ENCODE measurements at places on chromosomes 13 and 19.

DNA sequence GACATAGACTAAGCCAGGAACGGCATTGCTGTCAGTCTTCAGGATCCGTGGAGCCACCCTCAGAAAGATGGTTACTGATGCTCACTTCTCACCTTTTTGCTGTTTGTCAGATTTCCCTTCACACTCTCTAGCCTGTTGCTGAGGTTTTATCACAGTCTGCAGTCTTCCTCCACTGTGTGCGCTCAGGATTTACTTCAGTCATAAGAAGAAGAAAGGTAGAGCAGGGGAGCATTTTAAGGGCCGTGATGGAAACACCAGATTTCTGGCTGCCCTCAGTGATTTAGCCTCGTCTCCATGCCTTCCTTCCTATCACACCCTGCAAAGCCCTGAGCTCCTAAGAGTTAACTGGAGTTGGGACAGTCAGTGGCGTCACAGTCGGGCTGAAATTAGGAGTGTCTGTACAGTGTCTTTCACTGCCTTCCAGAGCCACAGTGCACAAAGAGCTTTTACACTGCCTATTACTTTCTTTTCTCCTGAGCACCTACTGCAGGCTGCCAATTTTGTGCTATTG is 60.0 kb upstream of the GPR183 start:
- DNase-seq, result no peak

GRCh38 chr13:48750588-48751383 is 97.1 kb downstream of the CYSLTR2 start:
- DNase-seq, result no peak

DNA sequence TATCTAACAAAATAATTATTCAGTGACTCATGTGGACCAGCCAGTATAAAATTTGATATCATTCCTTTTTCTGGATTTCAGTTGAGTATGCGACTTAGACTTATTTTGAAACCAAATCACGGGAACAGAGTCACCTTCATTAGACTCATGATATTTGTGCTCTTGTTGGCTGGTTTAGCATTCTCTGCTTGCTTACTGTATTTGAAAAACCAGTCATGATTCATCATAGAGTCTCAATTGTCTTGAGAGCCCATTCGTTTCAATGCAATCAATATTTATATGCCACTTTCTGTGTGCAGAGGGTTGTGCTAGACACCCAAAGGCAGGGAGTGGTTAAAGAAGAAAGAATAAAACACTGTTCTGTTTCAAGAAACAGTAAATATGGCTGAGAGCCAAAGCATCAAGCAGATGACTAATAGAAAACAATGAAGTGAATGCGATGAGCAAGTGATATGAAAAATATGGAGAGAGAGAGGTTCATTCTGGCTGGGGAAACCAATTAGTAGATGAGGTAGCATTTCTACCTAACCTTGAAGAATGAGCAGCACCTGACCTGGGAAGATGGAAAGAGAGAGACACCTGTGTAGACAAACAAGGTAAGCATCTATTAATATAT is 99.6 kb upstream of the MBNL2 start:
- DNase-seq, result no peak

DNA sequence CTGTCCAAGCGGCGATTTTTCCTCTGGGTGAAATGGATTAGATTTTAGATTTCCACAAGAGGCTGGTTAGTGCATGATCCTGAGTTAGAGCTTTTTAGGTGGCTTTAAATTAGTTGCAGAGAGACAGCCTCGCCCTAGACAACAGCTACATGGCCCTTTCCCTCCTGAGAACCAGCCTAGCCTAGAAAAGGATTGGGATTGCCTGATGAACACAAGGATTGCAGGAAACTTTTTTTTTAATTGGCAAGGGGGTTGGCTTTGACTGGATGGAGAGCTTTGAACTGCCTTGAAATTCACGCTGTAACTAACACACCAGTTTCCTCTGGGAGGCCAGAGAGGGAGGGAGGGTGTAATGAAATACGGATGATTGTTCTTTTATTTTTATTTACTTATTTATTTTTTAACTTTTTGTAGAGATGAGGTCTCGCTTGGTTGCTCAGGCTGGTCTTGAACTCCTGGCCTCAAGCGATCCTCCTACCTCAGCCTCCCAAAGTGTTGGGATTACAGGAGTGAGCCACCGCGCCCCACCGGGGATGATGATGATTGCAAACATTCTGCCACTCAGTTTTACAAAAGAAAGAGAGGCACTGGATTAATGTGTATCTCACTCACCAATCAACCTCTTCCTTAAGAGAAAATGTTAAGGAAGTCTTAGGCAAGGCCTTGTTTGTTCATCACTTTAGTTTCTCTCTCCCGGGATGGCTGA is 1.9 kb downstream of the LDLR start:
- no peak for DNase-seq

DNA sequence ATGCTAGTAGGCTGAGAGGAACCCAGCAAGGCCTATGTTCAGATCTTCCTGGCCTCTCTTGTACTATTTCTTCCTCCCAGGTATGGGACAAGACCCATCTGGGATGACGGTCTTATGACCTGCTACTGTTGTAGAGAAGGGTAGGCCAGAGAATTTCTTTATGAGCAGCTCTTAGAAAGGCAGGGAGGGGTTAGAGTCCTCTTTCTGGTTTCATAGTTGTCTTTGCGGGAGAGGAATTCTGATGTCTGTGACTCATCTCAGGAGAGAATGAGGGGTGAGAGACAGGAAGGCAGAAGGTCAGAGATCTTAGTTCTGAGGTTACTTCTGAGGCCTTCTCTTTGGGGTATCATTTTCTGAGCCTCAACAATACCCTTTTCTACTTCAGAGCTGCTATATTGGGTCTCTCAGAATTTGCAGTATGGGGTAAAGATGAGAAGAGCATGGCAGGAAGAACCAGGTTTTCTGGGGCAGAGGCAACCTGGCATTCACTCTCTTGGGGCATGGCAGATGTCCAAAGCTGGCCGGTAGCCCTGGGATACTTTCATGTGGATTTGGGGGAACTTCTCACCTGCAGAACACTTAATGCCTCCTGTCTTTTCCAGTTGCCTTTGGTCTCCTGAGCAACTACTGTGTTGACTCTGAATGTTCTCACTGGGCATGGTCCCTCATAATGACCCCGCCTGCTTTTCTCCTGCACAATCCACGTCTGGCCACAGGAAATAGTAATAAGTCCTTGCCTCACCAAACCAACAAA is 154.4 kb downstream of the GGACT start:
- DNase-seq, result no peak

GRCh38 chr19:6060600-6061375 is 49.5 kb downstream of the RFX2 start:
- no peak for DNase-seq

GRCh38 chr13:103282571-103283450 is 216.6 kb upstream of the SLC10A2 start:
- DNase-seq, result no peak

DNA sequence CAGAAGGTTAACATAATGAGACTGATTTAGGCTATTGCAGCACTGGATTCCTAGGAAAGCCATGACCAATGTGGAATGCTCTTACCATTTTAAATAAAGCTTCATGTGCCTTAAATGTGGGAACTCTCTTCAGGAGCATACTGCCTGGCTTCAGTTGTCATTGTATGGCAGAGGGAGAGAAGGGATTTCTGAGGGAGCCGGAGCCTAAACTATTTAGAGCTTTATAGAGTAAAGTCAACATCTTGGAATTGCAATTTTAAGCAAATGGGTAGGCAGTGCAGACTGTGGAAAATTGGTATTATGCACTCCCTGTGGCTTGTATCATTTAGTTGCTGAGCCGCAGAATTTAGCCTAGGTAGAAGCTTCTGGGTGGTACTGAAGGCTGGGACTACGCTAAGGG is 2041.4 kb downstream of the PCDH9 start:
- no peak for DNase-seq

DNA sequence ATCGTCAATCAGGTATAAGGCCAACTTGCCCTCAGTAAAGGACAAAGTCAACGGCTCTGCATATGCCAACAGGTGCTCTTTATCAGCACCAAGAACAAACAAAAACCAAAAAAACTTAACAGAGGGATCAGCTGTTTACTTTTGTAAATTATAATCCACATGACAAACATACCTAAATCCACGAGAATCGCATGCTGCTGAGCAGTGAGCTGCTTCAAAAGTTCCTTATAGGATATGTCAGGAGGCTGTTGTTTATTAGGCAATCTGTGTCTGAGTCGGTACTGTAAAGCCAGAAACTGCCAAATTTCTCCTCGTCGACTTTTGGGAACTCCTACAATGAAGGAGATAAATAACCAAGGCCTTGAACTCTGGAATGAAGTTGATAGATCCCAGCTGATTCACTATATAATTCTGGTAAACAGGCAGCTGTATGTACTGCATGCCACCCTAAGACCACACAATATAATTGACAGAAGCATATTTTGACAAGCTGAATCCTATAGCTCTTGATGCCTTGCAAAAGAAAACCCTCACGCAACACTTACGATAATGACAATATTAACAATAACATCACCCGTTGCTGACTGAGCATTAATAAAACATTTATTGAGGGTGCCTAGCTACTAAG is 179.8 kb downstream of the TBC1D4 start:
- no peak for DNase-seq

- DNase-seq, result no peak
These were observed 7.7 kb downstream of the IRF2BP1 start for GRCh38 chr19:45878043-45878794.

- no peak for DNase-seq
These were observed 3.6 kb downstream of the SEMA6B start for GRCh38 chr19:4555657-4556561.

GRCh38 chr13:74987124-74987690 is 494.8 kb downstream of the TBC1D4 start:
- no peak for DNase-seq

GRCh38 chr13:80121038-80121437 is 219.9 kb downstream of the SPRY2 start:
- DNase-seq, result no peak

GRCh38 chr13:103539265-103539664 is 473.0 kb upstream of the SLC10A2 start:
- no peak for DNase-seq

DNA sequence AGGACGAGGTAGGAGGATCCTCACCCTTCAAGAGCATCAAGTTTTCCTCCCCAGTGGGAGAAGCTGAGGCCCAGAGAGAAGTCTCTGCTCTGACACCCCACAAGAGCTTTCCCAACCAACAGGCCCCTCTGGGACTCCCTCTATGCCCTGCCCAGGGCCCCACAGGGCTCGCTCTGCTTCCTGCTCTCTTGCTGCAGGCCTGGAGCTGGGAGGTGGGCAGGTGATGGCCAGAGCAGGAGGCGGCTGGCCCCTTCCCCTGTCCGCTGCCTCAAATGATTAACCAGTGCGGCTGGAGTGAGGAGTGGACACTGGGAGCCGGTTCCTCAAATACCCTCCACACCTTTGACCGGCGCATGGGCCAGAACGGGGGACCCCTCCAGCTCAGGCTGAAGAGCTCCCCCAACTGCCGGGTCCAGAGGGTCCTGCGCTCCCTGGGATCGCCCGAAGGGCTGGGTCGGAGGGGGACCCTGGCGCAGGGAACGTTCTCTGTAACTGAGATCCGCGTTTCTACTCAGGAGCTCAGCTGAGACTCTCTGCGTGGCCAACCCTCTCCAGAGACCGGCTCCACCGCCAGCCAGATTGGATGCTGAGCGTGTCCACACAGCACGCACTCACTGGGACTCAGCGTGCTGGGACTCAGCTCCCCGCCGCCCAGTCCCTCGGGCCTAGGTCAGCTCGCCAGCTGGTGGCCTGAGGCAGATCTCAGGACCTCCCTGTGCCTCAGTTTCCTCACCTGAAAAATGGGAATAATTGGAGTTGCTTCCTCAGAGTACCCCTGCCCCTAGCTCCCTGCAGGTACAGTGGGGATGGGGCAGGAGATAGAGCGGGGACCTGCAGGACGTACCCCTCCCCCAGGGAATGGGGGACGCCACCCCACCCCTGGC is 6.7 kb upstream of the ONECUT3 start:
- no peak for DNase-seq

DNA sequence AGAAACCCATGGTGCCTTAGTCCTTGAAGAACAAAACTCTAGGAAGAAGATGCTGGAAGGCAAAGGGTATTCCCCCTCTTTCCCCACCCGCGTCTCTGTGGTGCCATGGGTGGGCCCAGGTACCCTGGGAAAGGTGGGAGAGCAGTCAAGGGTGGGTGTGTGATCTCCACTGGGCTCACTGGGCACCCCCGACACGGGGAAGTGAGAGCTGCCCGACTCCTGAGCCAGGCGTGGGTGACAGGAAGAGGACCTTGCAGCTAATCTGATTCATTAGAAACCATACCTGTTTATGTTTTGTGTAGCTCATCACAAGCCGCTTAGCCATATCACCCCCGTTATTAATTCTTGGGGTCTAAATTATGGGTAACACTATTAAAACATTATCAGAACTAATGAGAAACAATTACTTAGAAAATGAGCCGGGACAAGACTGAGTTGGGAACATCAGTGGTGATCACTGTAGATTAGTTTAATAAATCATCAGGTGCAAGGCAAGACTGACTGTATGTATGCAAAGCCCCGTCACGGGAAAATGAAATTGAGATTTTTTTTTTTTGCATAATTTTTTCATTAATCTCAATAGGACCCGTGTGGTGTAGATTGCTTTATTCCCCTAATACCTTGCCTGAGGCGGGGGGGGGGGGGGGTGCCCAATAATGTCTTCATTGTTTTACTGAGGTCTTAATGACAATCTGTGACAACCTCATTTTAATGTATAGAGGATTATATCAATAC is 77.3 kb downstream of the ZIC5 start:
- no peak for DNase-seq

DNA sequence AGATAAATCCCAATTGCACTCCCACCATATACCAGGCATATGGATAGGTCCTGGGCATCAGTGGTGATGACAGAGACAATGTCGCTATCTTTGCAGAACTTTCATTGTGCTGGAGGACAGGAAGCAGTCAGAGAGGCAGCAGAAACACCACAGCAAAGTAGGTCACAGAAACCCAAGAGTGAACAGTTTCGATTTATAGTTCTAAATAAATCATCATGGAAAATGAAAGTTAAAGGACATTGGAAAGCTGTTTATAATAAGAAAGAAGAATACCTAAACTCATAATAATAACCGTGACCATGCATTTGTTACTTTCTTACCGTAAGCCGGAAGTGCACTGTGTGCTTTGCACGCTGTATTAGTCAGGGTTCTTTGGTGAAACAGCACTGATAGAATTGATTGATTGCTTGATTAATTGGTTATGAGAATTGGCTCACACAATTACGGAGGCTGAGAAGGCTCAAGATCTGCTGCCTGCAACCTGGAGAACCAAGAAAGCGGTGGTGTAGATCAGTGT is 38.9 kb downstream of the ALOX5AP start:
- no peak for DNase-seq

DNA sequence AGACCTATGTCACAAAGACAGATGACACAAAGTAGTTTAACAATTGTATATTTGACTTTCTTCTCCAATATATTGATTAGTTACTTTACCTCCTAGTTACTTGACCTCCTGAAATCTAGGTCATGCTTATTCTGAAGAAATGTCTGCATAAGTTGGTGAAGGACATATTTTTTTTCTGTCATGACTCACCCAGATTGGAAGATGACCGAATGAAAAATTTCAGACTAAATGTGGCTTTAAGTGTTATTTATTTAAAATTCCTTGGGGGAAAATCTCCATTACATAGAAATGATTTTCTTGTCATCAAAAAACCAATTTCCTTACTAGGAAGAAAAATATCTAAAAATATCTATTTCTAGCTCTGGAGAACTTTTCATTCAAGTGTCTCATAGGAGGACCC is 217.1 kb downstream of the POSTN start:
- DNase-seq, result no peak

- no peak for DNase-seq
These were observed 38.1 kb upstream of the KCTD15 start for GRCh38 chr19:33758541-33759013.

Measured in NCI-H2029 treated with DMSO at 0.1 percent for 48 hours (cell line).